ENCODE measurements at places on chromosomes 4 and X.

DNA sequence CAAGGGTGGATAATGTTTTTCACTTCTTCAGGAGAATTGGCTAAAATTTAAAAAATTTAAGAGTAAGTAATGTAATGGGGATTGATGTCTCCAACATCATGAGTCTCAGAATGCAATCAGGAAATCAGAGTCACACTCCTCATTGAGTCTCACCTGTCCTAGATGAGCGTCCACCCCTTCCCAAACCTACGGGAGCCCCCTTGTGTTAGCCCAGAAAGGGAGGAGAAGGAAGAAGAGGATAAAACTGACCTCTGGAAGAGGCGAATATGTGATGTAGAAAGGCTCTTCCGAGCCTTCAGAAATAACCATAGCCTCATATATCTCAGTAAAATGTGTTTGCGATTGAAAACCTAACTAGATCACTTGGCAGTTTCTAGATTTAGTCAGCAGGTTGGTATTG lies 157.1 kb downstream of the DCLK2 start:
- no peak for DNase-seq

- no peak for DNase-seq
Measured at GRCh38 chr4:2732526-2732925, 23.6 kb downstream of the TNIP2 start.

GRCh38 chr4:10007793-10008608 lies 13.3 kb downstream of the SLC2A9 start:
- peak; percentile 28 for DNase-seq

- DNase-seq = no peak
Measured at GRCh38 chrX:134931550-134931949, 59.2 kb upstream of the SMIM10 start.

- DNase-seq = no peak
Measured at GRCh38 chr4:2954358-2955185, 8.6 kb downstream of the NOP14 start.

GRCh38 chrX:152588206-152588605 lies 49.5 kb upstream of the GABRQ start:
- no peak for DNase-seq

DNA sequence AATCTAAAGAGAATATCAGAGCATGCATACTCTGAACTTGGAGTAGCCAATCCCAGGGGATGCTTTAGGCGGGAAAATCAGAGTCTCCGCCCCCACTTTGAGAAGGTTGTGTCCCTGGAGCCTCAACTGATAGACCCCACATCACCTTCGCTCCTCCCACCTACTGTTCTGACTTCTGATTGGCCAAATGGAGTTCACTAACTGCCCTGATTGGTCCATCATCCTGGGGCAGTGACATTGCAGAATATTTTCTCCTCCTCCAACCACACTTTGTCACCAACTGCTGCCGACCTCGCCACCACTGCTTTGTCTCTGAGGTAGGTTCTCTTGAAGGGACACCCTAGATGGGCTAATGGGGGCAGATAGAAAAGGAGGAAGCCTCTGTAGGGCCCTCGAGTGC lies 22.7 kb upstream of the SPACA5B start:
- DNase-seq = no peak

DNA sequence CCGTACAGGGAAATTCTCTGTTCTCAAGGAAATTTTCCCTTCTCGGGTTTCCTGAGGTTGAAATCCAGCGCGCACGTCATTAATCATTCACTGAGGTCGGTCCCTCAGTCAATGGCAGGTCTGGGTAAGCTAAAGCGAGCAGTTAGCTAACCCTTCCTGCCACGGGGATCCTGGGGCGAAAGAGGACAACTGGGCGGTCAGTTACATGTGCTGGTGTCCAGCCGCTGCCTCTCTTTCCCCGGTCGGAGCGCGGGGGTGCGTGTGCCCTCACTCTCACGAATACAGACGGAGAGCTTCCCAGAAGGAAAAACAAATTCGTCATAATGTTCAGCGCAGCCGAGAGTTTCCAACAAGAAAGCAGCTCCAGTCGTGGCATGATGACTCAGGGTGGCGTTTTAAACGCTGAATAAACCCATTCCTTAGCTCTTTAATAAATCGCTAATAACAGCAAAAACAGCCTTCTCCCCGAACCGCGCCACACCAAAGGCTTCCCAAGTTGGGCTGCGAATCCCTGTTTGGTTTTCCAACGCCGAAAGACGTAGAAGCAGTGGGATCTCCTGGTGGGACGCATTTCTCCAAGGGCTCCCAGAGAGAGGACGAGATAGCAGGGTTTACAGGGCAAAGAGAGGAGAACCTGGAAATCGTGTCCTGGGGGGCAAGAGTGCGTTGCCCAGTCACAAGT lies 752 bp upstream of the FGF5 start:
- DNase-seq = peak; percentile 59

DNA sequence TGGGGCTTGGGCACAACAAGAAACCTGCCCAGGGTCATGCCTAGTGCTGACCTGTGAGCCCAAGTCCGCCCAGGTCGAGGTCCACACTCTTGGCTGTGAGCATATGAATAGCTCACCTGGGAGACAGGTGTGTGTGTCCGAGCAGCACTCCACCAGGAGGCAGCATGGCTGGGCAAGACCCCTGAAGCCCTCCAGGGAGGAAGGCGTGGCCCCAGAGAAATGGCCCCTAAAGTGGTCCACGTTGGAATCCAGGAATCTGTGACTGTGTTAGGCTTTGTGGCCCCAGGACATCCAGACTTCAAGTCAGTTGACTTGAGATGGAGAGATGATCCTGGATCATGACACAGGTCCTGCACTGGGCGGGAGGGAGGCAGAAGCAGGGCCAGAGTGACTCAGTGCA lies 138.8 kb downstream of the CPZ start:
- no peak for DNase-seq

- DNase-seq = peak; percentile 24
Measured at GRCh38 chr4:183905081-183905592, at the start of gene STOX2. STOX2 (plus strand) TSS chr4:183905307; CDS start chr4:183906791, 1,484 bp downstream.

DNA sequence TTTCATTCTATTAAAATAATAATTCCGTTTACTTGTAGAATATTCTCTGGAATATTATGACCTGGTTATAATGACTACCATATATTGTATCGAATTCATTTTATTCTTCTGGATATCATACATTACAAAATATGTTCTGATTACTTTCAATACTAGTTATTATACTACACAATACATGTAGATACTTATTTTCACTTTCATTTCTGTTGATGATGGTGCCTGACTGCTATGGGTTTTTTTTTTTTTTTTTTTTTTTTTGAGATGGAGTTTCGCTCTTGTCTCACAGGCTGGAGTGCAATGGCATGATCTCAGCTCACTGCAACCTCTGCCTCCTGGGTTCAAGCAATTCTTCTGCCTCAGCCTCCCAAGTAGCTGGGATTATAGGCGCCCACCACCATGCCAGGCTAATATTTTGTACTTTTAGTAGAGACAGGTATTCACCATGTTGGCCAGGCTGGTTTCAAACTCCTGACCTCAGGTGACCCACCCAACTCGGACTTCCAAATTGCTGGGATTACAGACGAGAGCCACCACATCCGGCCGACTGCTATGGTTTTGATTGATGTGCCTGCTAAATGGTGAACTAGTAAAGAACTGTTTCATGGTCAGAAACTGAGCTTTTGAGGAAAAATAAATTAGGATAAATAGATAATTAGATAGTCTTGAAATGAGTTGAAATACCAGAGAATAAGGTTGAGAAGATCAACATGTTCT lies 39.5 kb downstream of the PCDH10 start:
- no peak for DNase-seq

GRCh38 chr4:106906728-106907127 lies 129.4 kb downstream of the DKK2 start:
- DNase-seq = no peak

DNA sequence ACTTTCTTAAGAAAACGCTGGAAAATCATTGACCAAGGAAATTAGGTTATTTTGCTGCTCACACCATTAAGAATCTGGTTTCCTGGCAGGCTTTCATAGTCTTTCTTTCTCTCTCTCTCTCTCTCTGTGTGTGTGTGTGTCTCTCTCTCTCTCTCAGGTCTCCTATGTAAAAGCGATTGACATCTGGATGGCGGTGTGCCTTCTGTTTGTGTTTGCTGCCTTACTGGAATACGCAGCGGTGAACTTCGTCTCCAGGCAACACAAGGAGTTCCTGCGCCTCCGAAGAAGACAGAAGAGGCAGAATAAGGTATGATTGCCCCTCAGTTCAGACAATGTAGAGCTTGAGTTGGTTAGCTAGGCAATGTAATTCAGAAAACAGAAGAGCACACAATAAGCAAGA lies 161.2 kb downstream of the GLRA2 start:
- no peak for DNase-seq

DNA sequence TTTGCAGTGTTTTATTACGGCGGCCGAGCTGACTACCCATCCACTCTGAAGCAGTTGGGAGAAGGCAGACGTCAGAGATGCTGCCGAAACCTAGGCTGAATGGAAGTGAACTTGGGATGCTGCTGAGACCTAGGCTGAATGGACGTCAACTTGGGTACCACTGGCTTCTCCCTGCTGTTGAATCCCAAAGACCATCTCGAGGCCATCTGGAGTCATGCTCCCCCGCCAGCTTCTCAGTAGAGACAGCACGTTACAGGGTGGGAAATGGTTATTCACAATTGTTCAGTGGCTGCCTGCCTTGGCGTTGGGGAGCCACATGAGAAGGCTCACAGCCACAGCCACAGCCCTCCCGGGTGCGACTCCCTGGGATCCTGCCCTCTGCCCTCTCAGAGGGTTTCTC lies 40.9 kb downstream of the P2RY8 start:
- no peak for DNase-seq

DNA sequence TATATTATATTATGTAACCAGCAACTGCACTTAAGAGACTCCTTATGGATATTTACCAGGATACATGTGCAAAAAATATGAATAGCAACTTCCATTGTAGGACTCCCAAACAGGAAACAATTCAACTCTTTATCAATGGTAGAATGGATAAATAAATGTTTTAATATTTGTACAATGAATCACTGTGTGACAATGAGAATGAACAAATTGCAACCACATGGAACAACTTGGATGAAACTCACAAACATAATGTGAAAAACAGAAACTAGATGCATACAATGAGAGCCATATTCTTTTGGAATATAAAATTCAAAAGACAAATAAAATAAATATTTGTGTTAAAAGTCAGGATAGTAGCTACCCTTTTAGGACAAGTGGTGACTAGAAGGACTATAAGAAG lies 1015.7 kb downstream of the TECRL start:
- DNase-seq = no peak

GRCh38 chr4:163492951-163493504 lies 1.5 kb upstream of the TMA16 start:
- no peak for DNase-seq

DNA sequence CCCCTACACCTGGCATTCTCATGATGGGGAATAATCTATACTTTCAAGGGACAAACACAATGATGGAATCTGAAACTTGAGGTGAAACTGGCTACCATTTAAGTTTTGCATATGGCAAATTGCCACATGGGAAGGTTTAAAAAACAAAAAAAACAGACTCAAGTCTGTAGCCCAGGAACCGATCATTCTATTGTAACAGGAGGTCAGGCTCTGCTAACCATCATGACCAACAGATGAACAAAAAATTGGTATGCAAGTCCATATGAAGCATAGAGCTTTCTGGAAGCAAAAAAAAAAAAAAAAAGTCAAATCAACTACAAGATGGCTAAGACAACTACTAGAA lies 594.3 kb upstream of the DIPK2B start:
- DNase-seq = no peak

GRCh38 chr4:89277412-89277811 lies 30.2 kb downstream of the GPRIN3 start:
- peak; percentile 16 for DNase-seq

GRCh38 chrX:25066131-25066530 lies 50.4 kb upstream of the ARX start:
- DNase-seq = no peak

DNA sequence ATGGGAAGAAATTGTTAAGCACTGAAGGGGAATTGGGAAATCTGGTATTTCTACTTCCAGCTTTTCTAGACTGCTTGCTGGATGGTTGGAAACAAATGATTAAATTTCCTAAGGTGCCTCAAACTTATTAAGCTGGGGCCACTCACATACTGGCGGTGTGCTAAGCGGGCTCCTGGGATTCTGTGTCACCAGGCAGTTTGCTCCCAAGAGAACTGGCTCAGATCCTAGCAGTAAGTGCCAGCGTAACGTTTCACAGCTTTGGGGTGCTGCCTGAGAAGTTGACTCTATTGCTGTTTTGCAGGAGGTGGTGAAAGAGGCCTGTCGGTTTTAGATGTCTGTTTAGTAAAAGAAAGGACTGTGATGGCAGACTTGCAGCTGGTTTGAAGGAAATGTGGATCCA lies 6.9 kb upstream of the REELD1 start:
- DNase-seq = no peak

- DNase-seq = peak; percentile 60
Measured at GRCh38 chr4:26206339-26206738, 114.5 kb upstream of the RBPJ start.

GRCh38 chr4:141179474-141180373 lies 41.0 kb upstream of the ZNF330 start:
- no peak for DNase-seq

- DNase-seq = no peak
Measured at GRCh38 chrX:100931218-100931924, 2.7 kb upstream of the XKRX start.

- no peak for DNase-seq
Measured at GRCh38 chr4:155220025-155220424, 11.6 kb downstream of the NPY2R start.

- no peak for DNase-seq
Measured at GRCh38 chrX:136417806-136418205, 69.9 kb upstream of the BRS3 start.

GRCh38 chr4:86536151-86536550 lies 58.0 kb upstream of the PTPN13 start:
- DNase-seq = no peak

DNA sequence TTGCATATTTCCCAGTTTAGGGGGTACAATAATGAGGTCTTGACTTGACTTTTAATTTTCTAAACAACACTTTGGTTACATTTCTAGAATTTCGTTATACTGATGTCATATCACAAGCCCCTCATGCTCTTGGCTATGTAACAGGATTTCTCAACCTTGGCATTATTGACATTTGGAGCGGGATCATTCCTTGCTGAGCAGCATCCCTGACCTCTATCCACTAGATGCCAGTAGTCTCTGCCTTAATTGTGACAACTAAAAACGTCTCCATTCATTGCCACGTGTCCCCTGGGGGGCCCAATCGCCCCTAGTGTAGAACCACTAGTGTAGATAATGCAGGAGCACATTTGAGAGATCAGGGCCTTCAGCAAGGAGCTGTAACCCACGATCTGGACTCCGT lies 234.2 kb upstream of the MID1 start:
- DNase-seq = no peak

Data from AG08395 (cell line).